ENCODE measurements at places on chromosomes 6 and 20.

GRCh38 chr20:1254254-1254653 lies 11.8 kb upstream of the SNPH start:
- DNase-seq = no peak

DNA sequence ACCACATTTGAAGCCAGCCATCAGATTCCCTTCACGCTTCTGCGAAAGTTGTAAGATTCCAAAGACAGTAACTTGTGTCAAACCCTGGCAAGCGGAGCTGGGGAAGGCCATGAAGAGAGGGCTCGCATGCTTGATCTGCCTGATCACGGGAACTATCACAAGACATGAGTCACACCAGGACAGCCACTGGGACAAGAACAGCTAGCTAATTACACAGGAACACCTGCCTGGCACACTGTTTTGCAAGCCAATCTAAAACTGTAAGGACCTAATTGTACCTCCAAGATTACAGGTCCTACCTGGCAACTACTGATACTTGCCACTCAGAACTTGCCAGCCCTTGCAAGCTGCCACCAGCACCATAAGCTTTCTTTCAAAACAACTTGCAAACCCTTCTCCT lies 289.3 kb downstream of the KIF16B start:
- no peak for DNase-seq

DNA sequence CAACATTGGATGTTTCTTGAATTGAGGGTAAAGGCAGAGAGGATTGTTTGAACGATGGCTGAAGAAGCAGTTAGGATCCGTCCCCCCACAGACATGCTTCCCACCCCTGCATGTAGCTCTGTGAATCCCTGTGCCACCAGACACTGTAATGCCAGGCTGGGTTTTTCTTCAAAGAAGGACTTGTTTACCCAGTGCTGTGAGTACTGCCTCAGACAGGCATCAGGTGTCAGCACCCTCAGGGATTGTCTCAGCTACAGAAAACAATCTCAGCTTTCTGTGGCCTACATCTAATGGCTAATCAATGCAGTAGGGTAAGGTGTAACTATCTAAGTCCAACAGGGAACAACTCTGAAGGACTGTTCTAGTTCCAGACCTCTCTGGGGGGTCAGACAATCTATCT lies 853.0 kb upstream of the EPHA7 start:
- no peak for DNase-seq

DNA sequence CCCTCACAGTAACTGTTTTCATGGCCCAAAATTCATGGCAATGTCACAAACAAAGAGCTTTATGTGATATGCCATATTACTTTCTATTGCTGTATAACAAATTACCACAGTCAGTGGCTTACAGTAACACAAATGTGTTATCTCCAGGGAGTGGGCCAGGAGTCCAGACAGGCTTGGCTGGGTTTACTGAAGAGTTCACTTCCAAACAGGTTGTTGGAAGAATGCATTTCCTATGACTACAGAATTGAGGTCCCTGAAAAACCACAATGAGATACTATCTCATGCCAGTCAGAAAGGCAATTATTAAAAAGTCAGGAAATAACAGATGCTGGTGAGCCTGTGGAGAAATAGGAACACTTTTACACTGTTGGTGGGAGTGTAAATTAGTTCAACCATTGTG lies 431.9 kb downstream of the PKHD1 start:
- DNase-seq = no peak

- no peak for DNase-seq
Measured at GRCh38 chr20:9114709-9115108, 45.8 kb downstream of the PLCB4 start.

- no peak for DNase-seq
Measured at GRCh38 chr20:33751775-33752174, 20.0 kb downstream of the ZNF341 start.

GRCh38 chr6:29631209-29631810 lies 1.7 kb downstream of the GABBR1 start:
- no peak for DNase-seq

DNA sequence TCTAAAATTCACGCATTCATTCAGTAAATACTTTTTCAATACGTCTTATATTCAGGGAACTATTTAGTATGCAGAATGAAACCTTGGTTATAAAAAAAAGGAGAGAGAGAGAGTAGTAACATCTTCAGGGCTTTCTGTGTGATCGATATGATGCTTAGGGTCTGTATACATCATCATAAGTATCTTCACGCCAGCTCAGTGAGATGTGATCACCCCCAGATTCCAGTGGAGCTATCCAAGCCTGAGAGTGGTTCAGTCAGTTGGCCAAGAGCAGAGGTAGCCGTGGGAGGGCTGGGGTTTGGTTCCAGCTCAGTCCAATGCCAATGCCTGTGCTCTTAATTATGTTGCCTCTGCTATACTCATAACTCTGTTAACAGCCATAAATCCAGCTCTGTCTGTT lies 8.6 kb downstream of the CD83 start:
- no peak for DNase-seq

GRCh38 chr20:17992847-17993513 lies 24.2 kb downstream of the MGME1 start:
- no peak for DNase-seq

- DNase-seq = no peak
Measured at GRCh38 chr6:13485923-13486562, 1.4 kb downstream of the GFOD1 start.

DNA sequence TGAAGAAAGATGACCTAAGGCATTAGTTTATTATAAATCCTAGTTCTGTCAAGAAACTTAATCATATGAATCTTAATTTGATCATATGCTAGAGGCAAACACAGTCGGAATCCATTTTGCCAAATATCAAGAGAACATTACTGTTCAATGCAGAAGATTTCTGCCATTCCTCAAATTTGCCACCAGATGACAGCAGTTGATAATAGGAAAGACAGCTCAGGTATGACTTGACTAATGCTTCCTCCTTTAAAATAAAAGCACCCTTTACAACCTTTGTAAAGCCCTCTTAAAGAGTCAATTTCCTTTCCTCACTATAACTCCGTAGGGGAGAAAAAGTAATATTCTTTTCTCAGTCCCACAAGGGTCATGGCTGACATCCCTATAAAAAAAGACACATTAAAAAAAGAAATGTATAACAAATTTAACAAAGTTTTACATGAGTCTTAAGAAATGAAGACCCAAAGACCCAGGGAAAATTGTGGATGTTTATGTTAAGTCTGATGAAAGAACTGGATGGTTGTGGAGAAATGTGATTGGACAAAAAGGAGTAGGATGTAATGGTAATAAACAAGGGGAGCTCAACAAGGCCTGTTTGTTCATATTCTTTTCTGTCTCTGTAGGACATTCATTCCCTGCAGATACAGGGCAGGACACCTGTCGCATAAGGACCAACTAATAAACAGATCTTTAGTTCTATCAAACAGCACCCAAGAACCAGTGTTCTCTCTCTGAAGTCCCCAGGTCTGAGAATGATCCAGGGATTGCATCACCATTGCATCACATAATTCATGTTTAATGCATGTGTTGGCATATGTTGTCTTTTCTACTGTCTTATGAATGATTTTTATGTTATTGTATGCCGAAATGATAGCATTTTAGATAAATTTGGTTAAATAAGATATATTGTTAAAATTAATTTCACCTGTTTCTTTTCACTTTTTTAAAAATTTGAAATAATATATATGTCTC lies 23.0 kb upstream of the IL17A start:
- DNase-seq = no peak

GRCh38 chr6:15132167-15132566 lies 113.7 kb upstream of the JARID2 start:
- no peak for DNase-seq

GRCh38 chr20:16803965-16804792 lies 56.0 kb downstream of the OTOR start:
- no peak for DNase-seq

DNA sequence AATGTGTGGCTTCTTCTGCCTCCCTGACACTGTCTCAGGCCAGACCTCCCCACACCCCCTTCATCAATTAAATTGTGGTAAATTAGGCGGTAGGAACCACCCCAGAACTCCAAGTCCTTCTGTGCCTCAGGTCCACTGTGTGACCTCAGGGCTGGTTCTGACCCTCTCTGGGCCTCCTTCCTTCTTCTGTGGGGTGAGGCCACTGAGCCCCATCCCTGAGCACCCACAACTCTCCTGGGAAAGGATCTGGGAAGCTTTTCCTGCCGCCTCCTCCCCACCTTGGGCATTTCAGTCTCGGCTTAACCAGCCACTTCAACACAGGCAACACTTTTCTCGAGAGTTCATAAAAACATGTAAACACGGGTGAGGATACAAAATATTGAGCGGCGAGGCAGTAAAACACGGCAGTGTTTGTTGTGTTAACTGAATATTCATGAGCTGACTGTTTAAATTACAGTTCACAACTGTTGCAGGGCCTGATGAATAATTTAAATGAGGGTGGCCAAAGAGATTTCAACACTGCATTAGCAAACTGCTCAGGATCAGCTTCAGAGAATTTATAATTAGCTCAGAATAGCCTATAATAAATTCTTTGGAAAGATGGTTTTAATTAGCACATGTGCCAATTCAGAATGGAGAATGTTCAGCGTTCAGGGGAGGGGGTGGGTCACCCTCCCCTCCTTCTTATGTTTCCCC lies 112.1 kb downstream of the TOX2 start:
- no peak for DNase-seq

- DNase-seq = no peak
Measured at GRCh38 chr20:37681384-37682112, 12.3 kb upstream of the CTNNBL1 start.

GRCh38 chr6:144335914-144336313 lies 50.8 kb downstream of the UTRN start:
- DNase-seq = no peak

DNA sequence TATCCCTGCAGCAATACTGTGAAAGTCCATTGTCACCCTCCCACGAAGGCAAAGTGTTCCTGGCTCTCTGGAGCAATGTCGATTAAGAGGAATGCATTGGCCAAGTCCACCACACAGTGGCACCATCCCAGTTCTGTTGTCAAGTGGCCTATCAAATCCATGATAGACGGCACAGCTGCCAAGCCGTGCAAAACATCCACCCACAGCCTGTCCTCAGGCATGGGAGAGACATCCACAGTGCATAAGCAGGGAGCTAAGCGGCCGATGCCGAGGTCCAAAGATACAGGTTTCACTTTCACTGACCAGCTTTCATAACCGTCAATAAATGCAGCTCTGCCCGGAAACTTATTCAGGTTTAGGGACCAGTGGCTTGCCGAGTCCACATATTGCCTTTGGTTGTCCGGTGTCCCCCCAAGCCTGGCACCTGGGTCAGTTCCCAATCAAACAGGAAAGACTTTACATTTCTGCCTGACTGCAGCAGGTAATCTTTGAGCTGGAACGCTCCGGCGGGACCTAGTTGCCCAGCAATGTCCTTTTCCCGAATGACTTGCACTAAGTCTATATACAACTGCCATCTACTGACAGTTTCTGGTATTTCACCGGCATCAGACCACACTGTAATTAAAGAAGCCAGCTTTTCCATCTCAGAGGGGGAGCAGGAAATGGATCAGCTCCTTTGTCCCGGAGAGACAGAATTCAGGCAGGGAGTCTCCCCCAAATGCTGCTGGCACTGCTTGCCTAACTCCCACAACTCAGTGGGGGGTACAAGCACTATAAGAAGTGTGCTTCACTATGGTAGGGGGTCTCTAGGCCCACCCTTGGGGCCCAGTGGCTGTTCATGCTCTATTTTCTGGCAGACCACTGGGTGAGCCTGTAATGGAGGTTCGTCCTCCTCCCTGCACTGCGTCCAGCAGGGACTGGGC lies 6.3 kb downstream of the ZKSCAN3 start:
- peak; percentile 70 for DNase-seq

GRCh38 chr6:40678941-40679340 lies 91.8 kb upstream of the LRFN2 start:
- no peak for DNase-seq

DNA sequence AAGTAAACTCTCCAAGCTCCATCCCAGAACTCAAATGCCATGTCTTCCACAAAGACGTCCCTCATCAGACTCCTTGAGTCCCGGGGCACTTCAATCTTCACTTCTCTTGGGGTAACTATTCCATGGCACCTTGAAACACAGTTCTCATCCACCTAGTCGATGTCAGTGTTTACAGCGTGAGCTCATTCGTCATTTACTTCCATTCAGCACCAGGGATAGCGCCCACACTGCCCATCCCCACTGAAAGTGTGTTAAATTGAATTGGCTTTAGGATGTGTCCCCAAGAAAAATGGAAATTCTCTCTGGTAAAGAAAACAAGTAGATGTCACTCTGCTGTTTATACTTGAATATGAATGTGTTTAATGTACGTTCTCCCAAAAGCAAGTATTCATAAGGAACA lies 31.3 kb downstream of the KCNK15 start:
- no peak for DNase-seq

- no peak for DNase-seq
Measured at GRCh38 chr6:136524936-136525413, 25.2 kb downstream of the MAP7 start.

GRCh38 chr6:76702187-76702586 lies 629.7 kb upstream of the IMPG1 start:
- DNase-seq = no peak

DNA sequence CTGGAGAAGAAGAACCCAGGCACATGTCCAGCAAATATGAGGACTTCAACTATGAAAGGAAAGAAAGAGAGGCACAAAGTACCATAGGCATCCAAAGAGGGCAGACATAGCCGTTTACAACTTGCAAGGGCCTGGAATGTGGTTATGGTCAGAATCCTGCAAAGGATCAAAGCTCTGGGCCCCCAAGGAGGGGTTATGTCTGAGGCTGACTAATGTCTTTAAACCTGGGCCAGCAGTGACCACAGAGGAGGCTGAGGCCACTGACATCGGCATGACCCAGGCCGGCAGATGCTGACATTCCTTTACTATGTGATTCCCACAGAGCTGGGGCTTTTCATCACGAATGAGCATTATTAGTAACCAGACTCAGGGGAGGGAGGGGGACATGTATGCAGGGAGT lies 861.1 kb downstream of the DHX35 start:
- DNase-seq = peak; percentile 78

DNA sequence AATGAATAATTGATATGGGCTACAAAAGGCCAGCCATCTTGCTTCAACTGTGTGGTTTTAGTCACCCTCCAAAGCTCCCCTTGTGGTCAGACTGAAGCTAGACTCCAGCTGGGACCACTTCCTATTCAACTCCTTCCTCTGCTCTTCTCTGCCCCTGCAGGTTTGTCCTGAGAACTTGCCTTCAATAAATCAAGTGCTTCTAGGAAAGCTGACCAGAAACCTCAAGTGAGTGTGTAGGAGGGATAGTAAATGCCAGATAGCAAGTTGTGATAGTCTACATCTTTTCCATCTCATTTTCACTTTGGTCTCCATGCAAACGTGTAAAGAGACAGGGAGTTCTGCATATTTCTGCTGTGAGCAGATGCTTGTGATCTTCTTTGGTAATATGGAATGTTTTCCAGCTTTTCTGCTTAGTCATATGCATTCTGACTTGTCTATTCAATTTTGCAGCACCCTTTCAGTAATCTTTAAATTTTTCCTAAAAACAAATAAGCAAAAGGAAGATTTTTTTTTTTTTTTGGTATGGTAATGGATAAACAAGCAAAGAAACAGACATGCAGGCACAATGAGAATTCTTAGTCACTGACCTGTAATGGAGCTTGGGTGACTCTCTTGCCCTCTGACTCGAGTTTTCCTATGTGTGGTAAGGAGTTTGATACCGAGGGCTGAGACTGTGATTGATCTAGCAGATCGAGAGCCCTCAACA lies 201.3 kb upstream of the BTBD3 start:
- DNase-seq = peak; percentile 87

Measured in non-pigmented ciliary epithelial cell (primary cell).